Activated CD4-positive, alpha-beta T cell treated with anti-CD3 and anti-CD28 coated beads, Interleukin-2, amount 10 ng/mL, durations not matched to agents 7 days and 5 days (primary cell): ENCODE measurements at places on chromosomes 12 and 14. TPM values are rescaled to one million over a fixed set of nuclear protein-coding genes. Genes with fewer than 3 reads are reported as not detected.
A peak's percentile ranks its signal among the peaks of the same experiment; 100 is the strongest.

Gene NRXN3
- total RNA-seq: not detected

Gene ERP27
- 11.3 TPM for total RNA-seq

Gene CEBPE
- 0.98 TPM for total RNA-seq

Gene CD27
- 134 TPM for total RNA-seq

Gene YARS2
- total RNA-seq: 24.0 TPM

Gene TTC9
- 16.7 TPM for total RNA-seq

Gene GUCY2C
- total RNA-seq: not detected

Gene KITLG
- total RNA-seq: 0.12 TPM

DNA sequence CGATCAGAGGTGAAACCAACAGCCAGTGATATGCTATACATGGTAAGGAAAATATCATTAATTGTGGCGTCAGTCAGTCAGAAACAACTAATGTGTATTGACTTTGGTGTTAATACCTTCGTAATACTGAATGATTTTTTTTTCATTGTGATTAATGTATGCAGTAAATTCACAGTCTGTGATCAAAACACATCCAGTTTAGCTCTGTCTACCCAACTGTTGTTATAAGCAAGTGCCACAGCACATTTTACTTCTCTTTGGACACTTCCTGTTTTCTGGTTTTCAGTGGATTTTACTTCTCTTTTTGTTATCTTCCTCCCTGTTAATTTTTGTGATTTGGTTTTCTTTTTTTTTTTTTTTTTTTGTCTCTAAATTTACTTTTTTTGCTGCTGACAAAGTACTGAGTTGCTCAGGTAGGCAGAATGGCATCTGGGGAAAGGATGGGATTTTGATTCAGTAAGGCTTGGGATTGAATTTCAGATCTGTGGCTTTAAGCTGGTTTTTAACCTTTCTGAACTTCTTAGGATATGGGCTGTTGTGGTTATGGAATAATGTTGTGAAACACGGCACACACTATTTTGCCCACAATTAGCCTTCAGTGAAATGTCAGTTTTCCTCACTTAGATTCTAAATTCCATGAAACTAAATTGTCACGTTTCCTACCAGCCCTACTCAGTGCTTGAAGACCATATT, 604 bp downstream of the GLIPR1 start:
- peaks cover 23% of the 10 kb centered on the region for H3K36me3 ChIP-seq
- no peak for DNase-seq
- no peaks in the 10 kb centered on the region for H3K27me3 ChIP-seq

DNA sequence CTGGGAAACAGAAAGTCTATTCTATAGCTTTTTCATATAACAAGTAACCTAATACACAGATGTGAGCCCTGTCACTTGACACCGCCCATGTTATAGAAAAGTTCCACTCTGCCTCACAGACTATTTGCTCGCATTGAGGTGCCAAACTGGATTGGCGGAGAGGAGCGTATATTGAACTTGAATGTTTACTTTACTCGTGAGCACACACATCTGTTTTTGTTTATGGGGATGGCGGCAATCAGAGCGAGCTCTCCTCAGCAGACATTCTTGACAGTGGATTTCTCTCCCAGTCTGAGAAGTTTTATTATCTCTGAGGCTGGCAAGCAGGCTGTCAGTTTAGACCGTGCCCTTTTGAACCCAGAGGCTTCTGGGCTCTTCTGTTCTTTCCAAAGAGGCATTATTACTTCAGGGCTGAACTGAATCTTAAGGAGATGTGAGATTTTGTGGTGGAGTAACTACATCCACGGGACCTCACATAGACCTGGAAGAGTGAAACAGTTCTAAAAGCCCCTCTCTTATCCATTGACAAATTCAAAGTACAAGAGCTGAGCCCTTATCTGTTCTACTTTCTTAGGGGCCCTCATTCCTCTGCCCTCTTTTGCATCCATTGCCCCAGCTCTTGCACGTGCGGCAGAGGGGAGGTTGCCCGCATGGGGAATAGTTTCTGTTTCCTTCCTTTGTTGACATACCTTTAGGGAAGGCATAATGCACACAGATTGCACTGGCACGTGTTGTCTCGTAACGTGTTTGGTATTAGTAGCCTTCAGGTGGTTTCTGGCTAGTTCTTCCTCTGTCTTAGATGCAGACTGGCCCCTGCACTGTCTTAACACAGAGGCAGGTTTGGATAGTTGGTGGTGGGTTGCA, 68.2 kb downstream of the DRAM1 start:
- H3K27ac ChIP-seq: no peak overlapping the region
- H3K36me3 ChIP-seq: no peaks in the 10 kb centered on the region
- DNase-seq: no peak
- H3K4me3 ChIP-seq: no peak overlapping the region

DNA sequence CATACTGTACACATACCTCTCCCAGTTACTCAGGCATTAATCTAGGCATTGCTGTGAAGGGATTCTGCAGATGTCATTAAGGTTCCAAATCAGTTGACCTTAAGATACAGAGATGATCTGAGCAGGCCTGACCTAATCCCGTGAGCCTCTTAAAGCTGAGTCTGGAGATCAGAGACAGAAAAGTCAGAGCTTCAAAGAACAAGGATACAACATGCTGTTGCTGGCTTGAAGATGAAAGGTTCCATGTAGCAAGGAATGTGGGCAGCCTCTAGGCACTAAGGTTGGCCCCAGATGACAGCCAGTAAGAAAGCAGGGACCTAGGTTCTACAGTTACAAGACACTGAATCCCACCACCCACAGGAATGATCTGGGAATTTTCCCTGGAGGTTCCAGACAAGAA, 81.1 kb downstream of the MAP1LC3B2 start:
- H3K36me3 ChIP-seq: no peaks in the 10 kb centered on the region
- H3K4me1 ChIP-seq: no peaks in the 10 kb centered on the region
- H3K27me3 ChIP-seq: peaks cover 10% of the 10 kb centered on the region
- no peak for DNase-seq
- H3K4me3 ChIP-seq: no peak overlapping the region

GRCh38 chr12:124993626-124994436, at the start of gene BRI3BP:
Gene BRI3BP (plus strand): TSS chr12:124993645. CDS start chr12:124993791, 146 bp downstream.
- H3K4me3 ChIP-seq: peak within 1 kb of the TSS; percentile 89
- H3K36me3 ChIP-seq: peaks cover 8% of the 10 kb centered on the region
- no peaks in the 10 kb centered on the region for H3K27me3 ChIP-seq
- H3K27ac ChIP-seq: peak within 1 kb of the TSS; percentile 94

DNA sequence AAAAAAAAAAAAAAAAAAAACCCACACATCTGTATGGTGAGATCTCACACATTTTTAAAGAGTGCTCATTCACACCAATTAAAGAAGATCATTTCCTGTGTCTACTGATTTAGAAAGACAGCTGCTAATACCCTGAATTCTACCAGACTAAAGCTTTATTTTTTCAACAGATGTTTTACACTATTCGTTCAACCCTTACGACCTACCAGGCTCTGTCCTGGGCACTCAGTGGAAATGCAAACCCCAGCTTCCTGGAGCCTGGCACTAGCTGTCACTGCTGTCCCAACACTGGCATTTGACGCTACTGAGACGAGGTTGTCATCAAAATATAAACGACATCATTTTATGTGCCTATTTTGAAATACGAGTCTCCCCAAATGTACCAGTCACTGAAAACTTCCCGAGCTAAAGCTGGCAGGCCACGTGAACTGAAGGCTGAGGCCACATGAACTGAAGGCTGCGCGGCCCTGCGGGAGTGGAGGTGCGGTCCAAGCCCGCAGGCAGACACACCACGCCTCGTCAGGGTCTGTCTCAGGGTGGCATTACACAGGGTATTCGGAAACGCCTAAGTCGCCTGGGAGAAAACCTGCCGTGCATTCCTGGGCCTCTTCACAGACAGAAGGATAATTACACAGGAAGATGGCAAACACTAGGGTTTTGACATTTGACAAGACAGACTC, 27.2 kb downstream of the SLC15A4 start:
- H3K4me3 ChIP-seq: no peak overlapping the region
- no peak for DNase-seq
- no peaks in the 10 kb centered on the region for H3K27me3 ChIP-seq

DNA sequence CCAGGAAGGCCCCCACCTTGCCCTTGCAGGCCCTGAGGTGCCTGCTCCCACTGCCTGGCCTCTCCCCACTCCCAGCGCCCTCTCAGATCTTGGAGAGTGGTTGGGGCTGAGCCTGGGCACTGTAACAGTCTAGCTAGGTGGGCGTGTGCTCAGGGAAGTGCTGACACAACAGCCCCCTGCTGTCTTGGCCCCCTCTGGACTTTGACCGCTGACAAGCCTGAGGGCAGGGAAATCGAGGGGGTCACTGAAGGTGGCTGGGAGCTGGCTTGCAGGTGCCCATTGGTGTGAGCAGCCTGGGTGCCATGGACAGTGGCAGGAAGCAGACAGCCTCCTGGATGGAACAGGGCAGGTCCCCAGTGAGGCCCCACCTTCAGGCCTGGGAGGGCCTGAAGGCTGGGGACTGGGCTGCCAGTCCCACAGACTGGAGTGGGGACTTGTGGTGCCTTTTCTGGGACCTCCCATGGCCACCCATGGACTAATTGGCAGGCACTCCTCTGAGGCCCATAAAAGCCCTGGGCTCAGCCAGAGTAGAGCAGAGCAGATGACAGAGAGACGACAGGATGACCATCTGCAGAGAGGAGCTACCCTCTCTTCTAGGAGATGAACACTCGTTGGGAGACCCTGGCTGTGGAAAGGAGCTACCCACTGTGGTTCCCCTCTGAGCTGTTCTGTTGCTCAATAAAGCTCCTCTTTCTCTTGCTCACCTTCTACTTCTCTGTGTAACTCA, 158.6 kb upstream of the SLC38A2 start:
- no peak for DNase-seq
- no peak overlapping the region for H3K27ac ChIP-seq
- H3K4me1 ChIP-seq: peaks cover 4% of the 10 kb centered on the region
- H3K36me3 ChIP-seq: peaks cover 24% of the 10 kb centered on the region
- H3K27me3 ChIP-seq: no peaks in the 10 kb centered on the region

GRCh38 chr14:66920196-66920595, 269.0 kb upstream of the GARIN2 start:
- no peak for DNase-seq
- H3K27me3 ChIP-seq: no peaks in the 10 kb centered on the region
- H3K27ac ChIP-seq: no peak overlapping the region
- no peak overlapping the region for H3K4me3 ChIP-seq

DNA sequence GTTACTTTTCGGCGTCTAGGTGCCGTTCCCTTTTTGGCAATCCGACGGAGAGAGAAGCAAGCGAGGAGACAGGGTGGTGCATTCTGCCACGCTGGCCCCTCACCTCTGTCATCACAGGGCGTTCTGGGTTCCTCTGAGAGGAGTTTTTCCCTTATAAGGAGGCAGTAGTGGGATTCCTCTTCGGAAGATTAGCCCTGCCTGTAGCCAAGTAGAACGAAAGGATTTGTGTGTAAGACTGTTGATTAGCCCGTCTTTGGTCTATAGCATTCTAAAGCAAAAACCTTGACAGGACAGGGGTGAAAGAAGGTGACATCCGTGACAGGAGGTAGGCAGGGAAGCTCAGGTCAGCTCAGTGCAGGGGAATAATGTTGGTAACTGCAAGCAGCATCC, 9.1 kb upstream of the NEMF start:
- H3K27ac ChIP-seq: no peak overlapping the region
- peak; percentile 70 for DNase-seq
- H3K4me3 ChIP-seq: no peak overlapping the region
- peaks cover 27% of the 10 kb centered on the region for H3K4me1 ChIP-seq
- H3K36me3 ChIP-seq: no peaks in the 10 kb centered on the region

- no peak overlapping the region for H3K27ac ChIP-seq
- peaks cover 24% of the 10 kb centered on the region for H3K27me3 ChIP-seq
- DNase-seq: no peak
- no peak overlapping the region for H3K4me3 ChIP-seq
- H3K36me3 ChIP-seq: no peaks in the 10 kb centered on the region
- no peaks in the 10 kb centered on the region for H3K4me1 ChIP-seq
Measured at GRCh38 chr12:113643177-113643974, 171.7 kb upstream of the LHX5 start.

DNA sequence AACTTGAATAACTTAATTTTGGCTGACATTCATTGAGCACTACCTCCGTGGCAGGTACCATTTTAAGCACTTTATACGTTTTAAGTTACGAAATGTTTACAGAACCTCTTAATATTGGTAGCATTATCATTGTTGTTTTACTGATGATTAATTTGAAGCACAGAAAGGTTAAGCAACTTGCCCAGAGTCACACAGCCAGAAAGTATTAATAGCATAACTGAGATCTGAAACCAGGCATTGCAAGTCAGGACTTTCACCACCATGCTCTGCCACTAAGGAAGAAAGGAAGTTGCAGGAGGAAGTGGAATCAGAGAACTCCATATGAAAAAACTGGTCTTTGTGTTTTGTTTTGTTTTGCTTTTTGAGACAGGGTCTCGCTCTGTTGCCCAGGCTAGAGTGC, 28.2 kb upstream of the BCAT1 start:
- H3K27me3 ChIP-seq: no peaks in the 10 kb centered on the region
- H3K4me3 ChIP-seq: no peak overlapping the region
- H3K4me1 ChIP-seq: no peaks in the 10 kb centered on the region
- H3K36me3 ChIP-seq: no peaks in the 10 kb centered on the region
- no peak overlapping the region for H3K27ac ChIP-seq

DNA sequence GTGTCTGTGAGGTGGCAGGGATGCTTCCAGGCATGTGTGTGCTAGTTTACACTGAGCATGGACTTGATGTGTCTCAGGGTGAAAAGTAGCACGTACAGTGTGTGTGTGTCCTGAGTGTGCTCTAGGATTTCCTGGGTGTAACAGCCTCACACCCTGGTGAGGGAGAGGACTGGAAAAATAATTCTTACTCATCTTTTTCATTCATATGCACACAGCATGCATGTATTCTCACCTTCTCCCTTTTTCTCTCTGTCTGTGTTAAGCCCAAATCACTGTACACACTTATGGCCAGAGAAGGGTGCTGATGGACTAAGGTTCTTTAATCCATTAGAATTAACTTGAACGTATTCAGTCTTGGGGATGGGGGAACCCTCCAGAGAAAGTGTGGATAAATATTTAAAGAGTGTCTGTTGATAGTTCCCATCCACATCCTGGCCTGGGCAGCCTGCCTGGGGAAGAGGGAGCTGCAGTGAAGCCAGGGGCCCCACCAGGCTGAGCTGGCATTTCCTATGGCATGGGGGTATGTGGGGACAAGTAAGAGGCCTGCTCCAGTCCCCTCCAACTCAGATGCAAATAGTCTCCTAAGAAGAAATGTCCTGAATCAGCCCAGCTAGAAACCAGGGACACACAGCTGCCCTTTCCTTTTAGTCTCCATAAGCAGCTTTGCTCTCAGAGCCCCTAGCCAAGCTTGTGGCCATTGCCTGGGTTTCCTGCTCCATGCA, 1.1 kb upstream of the HOXC8 start:
- no peak for DNase-seq
- H3K4me1 ChIP-seq: peaks cover 23% of the 10 kb centered on the region
- no peak overlapping the region for H3K4me3 ChIP-seq
- peaks cover 1% of the 10 kb centered on the region for H3K36me3 ChIP-seq
- peaks cover 94% of the 10 kb centered on the region for H3K27me3 ChIP-seq
- H3K27ac ChIP-seq: no peak overlapping the region

DNA sequence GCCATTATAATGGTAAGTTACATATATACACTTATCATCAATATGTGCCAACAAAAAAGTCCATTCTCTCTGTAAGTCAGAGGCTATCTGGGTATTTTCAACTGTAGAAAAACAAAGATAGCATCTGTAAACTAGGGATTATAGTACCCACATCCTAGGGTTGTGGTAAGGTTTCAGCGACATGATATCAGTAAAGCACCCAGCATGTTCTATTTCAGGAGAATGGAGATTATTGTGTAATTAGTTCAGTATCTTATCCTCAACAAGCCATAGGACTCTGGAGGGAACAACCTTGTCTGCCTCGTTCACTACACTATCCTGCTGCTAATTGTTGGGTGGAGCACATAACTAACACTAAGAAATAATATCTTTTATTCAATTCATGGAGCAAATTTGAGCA, 19.7 kb upstream of the CKAP4 start:
- H3K4me1 ChIP-seq: peaks cover 21% of the 10 kb centered on the region
- no peaks in the 10 kb centered on the region for H3K36me3 ChIP-seq
- H3K4me3 ChIP-seq: no peak overlapping the region
- peaks cover 29% of the 10 kb centered on the region for H3K27me3 ChIP-seq
- peak overlapping the region; percentile 54 for H3K27ac ChIP-seq
- peak; percentile 21 for DNase-seq
